ENCODE measurements at places on chromosomes 4 and X. TPM values are rescaled to one million over a fixed set of nuclear protein-coding genes. Genes with fewer than 3 reads are reported as not detected.

Gene BEND2
- total RNA-seq = not detected

Gene NUDT10
- total RNA-seq = 1.3 TPM

Gene FNIP2
- total RNA-seq = 18.5 TPM

Gene UCP1
- not detected for total RNA-seq

Gene SORBS2
- total RNA-seq = 17.7 TPM

Gene ZNF141
- 25.2 TPM for total RNA-seq

Gene MAOA
- 0.44 TPM for total RNA-seq

Gene ZFX
- total RNA-seq = 47.7 TPM

Gene MAP9
- total RNA-seq = 3.1 TPM

Gene CYBB
- 19.3 TPM for total RNA-seq

Gene TMPRSS11E
- not detected for total RNA-seq

Gene ANAPC10
- 28.8 TPM for total RNA-seq

Gene NPY5R
- 0.13 TPM for total RNA-seq

Gene POU4F2
- total RNA-seq = not detected

Gene CLTRN
- total RNA-seq = 0.13 TPM

Gene MED12
- 22.5 TPM for total RNA-seq

Gene REELD1
- total RNA-seq = not detected

Gene CYTL1
- 11.0 TPM for total RNA-seq

Gene GRID2
- total RNA-seq = 0.62 TPM

Gene ACE2
- total RNA-seq = 0.04 TPM

Gene TMPRSS11B
- not detected for total RNA-seq

Gene GABRG1
- total RNA-seq = 0.04 TPM

Gene SPACA5
- total RNA-seq = not detected

Gene GPRASP3
- 5.2 TPM for total RNA-seq

Gene ENOPH1
- 27.2 TPM for total RNA-seq

Gene SSX4B
- not detected for total RNA-seq

Gene SLIT2
- 10.7 TPM for total RNA-seq

Data from muscle of leg (tissue), 16 donors.